Renal pelvis (tissue), 12 donors: ENCODE measurements at places on chromosomes 13 and 19.

GRCh38 chr19:43762814-43763213 lies 8.1 kb upstream of the SMG9 start:
- no peak for DNase-seq

DNA sequence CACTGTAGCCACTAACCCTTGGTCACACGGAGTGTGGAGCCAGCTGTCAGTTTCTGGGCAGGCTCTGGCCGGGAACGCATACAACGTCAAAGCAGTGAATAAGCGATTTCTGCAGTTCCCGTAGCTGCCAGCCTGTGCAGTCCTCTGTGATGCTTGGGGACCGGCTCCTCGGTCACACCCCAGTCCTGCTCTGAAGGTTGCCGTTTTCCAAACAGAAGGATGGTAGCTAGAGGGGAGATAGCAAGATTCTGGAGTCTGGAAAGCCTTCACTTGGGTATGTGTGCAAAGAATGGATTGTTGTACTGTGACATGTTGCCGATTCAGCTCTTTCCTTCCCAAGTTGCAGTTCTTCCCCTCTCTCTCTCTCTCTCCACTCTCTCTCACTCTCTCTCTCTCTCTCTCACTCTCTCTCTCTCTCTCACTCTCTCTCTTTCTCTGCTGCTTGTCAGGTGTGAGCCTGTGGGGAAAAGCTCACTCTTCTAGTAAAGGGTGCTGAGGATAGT lies 38.7 kb upstream of the C1QTNF9 start:
- no peak for DNase-seq

DNA sequence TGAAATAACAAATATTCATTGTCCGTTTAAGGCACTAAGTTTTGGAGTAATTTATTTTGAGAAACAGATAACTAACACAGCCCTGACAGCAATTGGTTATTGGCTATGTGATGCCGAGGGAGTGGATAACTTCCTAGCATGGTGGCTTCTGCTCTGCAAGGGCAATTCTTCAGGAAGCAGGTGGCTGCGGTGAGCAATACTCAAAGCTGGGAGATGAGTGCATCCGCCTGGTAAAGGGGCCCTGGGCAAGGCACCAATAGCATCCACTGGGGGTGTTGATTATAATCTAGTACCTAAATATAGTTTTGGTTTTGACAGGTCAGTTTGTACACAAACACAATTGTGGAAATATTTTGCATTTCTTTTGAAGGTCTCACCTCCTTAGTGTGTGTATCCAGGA lies 41.0 kb downstream of the CCDC70 start:
- DNase-seq: no peak

DNA sequence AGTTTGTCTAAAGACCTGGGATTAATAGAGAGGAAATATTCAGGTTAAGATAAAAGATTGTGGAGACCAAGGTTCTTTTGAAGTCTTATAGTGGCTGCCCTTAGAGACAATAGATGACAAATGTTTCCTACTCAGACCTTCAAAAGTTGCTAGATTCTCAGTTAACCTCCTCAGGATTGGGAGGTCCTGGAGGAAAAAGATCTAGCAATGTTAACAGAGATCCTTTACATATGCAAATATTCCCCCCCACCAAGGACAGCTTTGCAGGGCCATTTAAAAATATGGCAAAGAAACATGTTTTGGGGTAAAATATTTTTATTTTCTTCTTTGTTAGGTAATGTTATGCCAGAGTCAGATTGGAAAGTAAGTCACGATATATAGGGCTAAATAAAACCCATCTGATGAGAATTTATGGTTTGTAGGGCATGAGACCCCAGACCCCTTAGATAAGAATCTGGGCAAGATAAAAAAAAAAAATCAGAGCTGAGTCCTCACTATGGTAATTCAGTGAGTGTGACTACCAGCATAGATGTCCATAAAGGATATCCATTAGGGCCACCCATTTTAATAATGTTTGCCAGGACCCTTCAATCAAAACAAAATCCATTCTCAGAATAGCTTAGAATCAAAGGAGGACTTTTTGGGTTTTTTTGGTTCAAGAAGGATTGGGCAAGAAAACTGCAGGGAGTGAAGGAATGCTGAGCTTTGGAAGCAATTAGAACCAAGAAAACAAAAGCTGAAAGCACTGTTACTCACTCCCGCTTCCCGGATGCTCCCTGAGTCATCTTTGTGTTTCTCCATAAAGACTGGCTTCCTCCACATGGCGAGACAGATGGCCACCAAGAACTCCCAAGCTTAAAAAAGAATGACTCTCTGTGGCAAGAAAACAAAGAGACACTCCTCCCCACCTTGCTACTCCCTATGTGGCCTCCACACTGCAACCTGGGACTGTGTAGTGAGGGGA lies 28.2 kb downstream of the VSTM1 start:
- no peak for DNase-seq

DNA sequence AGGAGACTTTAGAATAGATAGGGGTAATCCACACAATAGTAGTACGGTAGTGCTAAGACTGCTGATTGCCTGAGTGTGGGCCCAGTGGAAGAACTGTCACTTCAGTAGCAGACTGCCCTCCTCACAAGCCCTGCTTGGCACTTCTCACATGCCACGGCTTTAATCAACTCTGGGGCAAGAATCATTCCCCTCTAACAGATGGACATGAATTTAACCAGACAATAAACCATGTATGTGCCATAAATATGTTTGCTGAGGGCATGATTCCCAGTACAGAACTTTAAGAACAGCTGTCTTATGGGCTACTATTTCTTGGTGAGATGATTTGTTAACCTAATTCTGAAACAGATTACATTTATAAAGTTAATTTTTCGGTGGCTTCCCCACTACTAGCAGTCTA lies 22.0 kb downstream of the DPY19L3 start:
- no peak for DNase-seq

- no peak for DNase-seq
Measured at GRCh38 chr19:17080440-17080801, 4.8 kb downstream of the MYO9B start.

DNA sequence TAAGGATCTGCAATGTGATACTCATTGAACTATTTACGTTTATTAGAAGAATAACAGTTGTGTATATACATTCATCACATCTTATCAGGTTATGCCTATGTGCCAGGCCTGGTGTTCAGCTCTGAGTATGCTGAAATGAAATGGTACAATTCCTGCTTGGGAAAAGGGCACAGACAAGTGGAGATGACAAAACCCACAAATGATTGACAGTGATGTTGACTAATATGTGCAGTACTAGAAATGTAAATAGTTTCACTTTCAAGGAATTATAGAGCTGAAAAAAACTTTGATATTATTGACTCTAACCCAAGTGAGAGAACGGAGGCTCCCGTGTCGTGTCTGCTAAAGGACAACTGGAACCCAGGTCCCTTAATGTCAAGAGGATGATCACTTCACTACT lies 386.8 kb upstream of the DACH1 start:
- DNase-seq: no peak

DNA sequence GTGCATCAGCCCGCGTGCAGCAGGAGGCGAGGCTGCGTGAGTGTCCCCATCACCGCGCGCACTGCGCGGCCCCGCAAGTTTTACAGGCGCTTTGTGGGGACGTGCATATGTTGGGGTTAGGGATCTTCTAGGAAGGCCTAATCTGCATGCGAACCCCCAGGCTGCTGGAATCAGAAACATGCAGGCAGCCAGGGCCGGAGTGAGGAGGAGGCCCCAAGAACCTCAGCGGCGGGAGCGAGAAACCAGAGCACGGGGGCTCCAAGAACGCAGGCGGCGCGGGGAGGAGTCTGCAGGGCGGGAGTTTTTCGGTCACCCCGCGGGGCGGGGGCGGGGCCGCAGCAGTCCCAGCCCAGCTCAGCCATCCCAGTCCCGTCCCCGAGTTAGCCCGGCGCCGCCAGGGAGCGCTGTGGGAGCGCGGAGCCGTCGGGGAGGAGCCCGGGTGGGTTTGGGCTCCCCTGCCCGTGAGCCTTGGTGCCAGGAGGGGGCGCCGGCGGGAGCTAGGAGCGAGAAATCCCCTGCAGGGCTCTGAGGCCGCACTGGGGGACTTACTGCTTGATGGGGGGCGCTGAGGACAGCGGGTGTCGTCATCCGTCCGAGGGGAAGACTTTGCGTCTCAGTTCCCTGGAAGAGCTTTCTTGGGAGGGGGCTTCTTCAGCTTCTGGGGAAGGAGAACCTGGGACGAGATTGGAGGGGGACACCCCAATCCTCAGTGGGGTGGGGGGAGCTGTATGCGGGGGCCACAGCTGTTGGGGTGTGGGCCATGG lies 933 bp upstream of the NRTN start:
- DNase-seq: peak; percentile 93

GRCh38 chr19:6204212-6204611 lies 68.7 kb downstream of the ACSBG2 start:
- no peak for DNase-seq

- DNase-seq: peak; percentile 48
Measured at GRCh38 chr13:78129823-78130222, 211.2 kb upstream of the EDNRB start.

- DNase-seq: no peak
Measured at GRCh38 chr13:107457686-107458085, 757.6 kb downstream of the LIG4 start.

GRCh38 chr19:42473686-42474085 lies 30.9 kb upstream of the CXCL17 start:
- no peak for DNase-seq

GRCh38 chr13:24173795-24174194 lies 13.3 kb downstream of the SPATA13 start:
- DNase-seq: no peak

GRCh38 chr19:46068345-46069258 lies 27.8 kb upstream of the IGFL4 start:
- no peak for DNase-seq

DNA sequence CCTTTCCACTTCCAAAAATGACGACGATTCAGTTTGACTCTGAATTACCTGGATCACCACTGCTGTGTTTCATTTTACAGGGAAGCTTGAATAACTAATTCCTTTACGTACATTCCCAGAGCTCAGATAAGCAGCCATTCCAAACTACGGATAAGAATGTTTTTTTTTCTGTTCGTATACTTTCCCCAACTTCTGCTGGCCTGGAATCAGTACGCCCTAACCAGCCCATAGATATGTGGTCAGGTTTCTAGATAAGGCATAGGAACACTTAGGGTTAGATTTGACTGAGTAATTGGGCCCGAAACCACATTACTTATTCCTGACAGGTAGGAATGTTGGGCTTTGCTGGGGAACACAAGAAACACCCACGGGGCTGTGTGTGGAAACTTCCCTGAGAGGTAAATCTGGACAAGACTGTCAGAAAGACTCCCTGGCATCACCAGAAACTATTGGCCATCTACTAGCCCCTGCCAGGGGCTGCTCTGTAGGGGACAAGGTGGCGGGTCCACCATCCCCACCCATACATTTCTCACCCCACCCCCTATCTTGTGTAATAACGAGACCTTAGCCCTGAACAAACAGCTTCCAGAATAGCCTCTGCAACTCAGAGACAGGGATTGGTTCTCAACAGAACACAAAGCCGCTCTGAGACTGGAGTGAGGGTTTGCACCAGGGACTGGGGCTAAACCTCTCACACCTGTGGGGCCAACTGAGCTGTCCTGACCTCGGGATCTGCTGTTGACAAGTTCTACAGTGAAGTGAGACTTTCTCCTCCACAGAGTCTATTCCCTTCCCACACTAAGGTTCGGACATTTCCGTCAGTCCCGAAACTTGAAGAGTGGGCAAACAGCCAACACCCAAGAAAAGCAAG lies 15.6 kb downstream of the RHPN2 start:
- no peak for DNase-seq

DNA sequence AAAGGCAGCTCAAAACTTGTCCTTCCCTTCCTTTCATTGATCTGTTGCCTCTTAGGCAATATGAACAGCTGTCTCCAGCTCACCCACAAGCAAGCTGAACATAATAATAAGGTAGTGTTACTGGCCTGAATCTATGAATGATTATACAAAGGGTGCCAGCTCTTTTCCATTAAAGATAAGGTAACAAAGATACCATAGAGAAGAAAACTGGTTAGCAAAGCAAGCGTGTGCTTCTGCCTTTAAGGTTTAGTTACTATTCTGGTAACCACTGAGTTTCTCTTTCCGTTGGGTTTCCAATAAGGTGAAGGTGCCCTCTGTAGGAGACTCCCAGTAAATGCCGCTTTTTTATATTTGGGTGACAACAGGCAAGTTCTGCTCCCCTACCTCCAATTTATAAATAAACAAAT lies 12.1 kb upstream of the DACH1 start:
- DNase-seq: no peak

DNA sequence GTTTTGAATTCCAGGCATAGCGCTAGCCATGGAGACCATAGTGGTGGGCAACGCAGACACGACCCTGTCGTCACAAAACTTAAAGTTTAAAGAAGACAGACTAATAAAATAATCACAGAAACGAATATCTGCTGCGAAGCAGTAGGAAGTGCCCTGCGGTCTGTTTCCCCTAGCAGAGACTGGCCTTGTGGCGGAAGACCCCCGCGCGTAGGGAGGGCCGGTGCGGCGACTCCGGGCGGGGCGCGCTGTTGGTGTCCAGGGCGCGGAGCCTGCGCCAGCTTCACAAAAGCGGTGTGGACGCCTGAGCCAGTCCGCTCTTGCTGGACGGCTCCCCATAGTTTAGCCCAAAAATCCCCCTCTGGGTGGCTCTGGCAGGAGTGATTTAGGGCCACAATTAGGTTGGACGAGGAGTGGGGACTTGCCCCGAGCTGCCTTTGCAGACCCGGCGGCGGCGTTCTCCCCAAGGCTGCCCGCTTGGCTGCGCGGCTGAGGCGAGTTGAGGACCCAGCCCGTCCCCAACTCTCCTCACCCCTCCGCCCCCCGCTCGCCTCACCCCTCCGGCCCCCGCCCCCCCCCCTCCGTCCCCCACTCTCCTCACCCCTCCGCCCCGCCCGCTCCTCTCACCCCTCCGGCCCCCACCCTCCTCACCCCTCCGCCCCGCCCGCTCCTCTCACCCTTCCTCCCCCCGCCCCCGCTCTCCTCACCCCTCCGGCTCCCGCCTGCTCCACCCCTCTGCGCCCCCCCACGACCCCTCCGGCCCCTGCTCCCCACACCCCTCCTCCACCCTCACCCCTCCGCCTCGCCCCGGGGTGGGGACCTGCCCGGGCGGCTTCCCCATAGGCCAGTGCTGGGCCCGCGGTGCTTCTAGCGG lies 14.2 kb upstream of the LATS2 start:
- DNase-seq: peak; percentile 51

DNA sequence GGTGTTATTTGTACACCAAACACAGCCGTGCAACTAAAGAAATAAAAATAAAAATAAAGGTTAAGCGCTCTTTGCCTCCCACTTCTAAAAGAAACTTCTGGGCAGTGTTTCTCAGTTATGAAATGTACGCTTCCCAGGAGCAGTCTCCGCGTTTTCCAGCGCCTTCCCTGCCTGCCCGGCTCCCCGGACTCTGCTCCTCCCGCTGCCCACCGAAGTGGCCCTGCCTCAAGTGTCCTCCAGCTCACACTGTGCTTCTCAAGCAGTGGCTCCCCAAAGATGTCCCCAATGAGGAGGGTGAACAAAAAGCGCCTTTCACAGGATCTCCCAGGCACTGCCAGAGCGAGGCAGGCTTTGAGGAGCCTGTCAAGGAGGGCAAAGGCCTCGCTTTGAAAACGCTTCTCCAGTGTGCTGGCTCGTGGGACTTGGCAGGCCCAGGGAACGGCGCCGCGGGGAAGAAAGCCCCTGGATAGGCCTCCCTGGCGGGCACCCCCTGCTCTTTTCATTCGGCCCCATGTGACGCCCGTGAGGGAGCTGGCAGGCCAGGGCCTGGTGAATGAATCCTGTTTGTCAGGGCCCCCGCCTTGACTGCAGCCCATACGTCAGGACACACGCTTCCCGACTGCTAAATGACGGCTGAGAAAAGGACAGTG lies 187.1 kb downstream of the FOXO1 start:
- no peak for DNase-seq

GRCh38 chr13:101631395-101631794 lies 178.9 kb downstream of the ITGBL1 start:
- no peak for DNase-seq
